Activated CD4-positive, alpha-beta T cell treated with anti-CD3 and anti-CD28 coated beads, Interleukin-2, Interleukin-6, amounts not matched to agents 100 ng/mL and 50 ng/mL, durations not matched to agents 16 hours and 8 hours (primary cell): ENCODE measurements at places on chromosomes 1 and 21.

DNA sequence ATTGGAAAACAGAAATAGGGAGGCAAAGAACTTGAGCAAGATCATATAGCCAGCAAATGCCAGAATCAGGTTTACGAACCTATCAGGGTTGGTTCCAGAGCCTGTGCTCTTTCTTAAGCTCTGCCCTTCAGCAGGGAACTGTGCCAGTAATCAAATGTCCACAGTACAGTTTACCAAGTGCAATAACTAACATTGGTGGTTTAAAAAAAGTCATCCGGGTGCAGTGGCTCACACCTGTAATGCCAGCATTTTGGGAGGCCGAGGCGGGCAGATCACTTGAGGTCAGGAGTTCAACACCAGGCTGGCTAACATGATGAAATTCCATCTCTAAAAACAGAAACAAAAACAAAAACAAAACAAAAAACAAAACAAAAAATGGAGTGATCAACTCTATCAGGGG is 182.7 kb downstream of the LMX1A start:
- DNase-seq, result no peak

- DNase-seq, result peak; percentile 59
Observed at GRCh38 chr1:150973836-150974579, 627 bp downstream of the CERS2 start.

DNA sequence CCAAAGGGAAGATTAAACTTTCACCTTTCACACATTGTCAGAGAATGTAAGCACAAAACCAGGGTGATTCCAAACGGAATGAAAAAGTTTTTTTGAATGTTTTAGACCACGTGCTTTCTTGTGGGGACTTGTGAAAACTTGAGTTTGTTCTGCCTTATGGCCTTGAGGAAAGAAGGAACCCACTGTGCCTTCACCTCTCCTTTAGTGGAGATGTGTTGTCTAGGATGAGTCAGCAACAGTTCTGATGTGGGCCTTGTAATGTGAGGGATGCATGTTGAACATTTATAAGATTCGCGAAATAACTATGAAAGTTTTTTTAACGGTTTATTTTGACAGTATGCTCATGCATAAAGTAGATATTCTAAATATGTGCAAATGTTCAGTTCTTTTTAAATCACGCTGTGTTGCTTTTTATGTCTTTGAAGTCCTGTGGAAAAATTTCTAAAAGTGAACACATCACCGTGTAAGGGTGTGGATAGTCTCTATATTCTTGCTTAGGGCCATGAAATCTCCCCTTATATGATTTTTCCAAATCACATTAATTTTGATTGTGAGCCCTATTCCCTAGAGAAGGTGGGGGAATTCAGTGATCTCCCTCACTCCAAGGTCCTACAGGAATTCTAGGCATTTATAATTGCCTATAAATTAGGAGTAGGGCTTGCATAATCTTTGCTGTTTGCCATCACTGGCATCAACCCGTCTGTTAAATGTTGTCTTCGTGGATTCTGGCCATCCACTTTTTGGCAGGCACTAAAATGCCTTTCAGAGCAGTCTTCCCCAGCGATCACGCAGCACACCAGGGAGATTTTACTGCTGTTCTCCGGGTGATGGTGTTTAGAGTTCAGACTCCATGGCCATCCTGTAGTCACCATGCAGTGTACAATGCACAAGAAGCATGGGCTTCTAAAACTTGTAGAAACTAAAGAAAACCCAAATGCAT is 47.4 kb downstream of the PLA2G4A start:
- no peak for DNase-seq

GRCh38 chr1:21110163-21110562 is 66.5 kb downstream of the EIF4G3 start:
- no peak for DNase-seq

GRCh38 chr1:230773396-230774033 is 26.3 kb downstream of the CAPN9 start:
- no peak for DNase-seq

- DNase-seq, result no peak
Observed at GRCh38 chr1:107451715-107452114, 310.9 kb downstream of the NTNG1 start.

DNA sequence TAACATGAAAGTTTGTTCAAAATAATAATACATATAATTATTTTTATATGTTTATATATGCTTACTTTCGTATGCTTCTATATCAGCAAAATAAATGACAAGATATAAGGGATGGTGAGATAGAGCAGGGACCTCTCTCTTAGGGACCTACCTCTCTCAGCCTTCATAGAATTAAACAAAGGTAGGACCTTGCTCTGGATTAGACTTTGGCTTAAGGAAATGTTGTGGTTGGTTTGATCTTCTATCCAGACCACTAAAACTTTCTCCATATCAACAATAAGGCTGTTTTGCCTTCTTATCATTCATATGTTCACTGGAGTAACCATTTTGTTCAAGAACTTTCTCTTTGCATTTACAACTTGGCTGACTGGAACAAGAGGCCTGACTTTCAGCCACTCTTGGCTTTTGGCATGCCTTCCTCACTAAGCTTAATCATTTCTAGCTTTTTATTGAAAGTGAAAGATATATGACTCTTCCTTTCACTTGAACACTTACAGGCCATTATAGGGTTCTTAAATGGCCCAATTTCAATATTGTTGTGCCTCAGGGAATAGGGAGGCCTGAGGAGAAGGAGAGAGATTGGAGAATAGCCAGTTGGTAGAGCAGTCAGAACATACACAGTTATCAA is 14.4 kb downstream of the FRRS1 start:
- peak; percentile 68 for DNase-seq

DNA sequence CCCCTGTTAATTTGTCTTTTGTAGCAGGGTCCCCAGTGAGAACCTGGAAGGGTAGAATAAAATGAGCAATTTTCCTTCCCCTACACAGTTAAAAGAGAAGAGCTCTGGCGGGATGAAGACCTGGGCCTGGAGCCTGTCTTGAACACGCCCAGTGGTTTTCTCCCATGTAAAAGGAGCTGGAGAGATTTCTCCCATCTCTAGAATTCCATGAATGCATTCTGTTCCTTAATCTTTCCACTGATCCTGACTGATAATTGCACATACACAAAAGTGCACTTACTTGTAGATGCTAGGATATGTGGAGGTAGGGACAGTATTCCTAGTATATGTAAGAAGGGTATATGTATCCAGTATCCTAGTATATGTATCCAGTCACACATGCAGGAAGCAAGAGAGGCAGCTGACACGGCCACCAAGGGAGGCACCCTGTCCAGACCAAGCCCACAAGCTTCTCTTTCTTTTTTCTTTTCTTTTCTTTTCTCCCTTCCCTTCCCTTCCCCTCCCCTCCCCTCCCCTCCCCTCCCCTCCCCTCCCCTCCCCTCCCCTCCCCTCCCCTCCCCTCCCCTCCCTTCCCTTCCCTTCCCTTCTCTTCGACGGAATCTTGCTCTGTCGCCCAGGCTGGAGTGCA is 11.9 kb upstream of the PKNOX1 start:
- DNase-seq, result no peak

- peak; percentile 7 for DNase-seq
Observed at GRCh38 chr1:169105434-169106094, 926 bp upstream of the ATP1B1 start.
